LHCN-M2 (cell line): ENCODE measurements at places on chromosomes 13 and 19.

DNA sequence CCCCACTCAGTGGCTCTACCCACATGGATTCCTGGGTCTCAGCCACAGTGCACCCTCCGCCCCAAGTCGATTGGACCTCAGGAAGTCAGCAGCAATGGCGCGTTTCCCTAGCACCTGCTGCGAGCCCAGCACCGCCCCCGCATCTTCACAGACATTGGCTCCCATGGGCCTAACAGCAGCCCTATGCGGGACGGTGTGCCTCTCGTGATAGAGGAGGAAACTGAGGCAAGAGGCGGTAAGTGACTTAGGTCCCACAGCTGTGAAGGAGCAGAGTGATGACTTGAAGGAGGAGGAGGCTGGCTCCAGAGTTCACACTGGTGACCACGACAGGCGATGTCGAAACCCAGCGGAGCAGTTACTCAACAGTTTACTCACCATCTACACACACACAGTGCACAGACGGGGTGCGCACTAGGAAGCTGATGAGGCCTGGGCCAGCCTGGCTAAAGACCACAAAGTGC, 104.5 kb upstream of the SOX1 start:
- no peak for DNase-seq

DNA sequence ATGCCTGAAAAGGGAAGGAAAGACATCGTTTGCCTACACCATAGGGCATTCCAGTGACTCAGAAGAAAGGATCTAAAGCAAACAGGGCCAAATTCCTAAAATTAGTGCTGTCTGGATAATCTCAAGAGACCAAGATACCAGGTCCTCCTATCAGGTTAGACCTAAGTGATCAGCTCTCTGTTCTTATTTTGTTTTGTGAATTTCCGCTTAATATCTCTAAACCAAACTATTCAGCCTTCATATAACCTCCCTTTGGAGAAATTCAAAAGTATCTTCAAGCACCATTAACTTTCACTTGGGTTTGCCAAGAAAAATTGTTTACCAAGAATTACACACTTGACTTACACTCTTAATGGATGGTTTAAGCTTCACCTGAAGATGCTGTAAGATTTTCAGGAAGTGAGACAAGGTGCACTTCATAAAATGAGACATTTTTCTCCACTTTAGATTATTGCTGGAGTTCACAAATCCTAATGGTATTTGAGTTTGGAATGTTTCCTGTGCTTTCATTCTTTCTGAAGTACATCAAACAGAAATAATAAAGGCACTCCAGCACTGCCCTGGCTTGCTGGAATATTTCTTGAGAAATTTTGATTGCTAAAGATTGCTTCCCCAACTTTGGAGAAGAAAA, 376.1 kb downstream of the LMO7 start:
- peak; percentile 75 for DNase-seq

DNA sequence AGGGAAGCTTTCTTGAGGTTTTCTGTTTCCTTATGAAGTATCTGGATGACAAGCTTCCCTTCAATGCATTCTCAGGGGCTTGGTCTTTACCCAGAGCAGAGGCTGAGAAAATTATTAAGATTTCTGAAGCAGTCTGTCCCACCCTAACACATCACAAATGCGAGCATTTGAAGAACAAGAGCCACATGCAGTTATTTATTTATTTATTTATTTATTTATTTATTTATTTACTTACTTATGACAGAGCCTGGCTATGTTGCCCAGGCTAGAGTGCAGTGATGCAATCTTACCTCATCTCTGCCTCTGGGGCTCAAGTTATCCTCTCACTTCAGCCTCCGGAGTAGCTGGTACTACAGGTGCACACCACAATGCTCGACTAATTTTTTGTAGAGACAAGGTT, 38.4 kb downstream of the SPRYD7 start:
- no peak for DNase-seq

DNA sequence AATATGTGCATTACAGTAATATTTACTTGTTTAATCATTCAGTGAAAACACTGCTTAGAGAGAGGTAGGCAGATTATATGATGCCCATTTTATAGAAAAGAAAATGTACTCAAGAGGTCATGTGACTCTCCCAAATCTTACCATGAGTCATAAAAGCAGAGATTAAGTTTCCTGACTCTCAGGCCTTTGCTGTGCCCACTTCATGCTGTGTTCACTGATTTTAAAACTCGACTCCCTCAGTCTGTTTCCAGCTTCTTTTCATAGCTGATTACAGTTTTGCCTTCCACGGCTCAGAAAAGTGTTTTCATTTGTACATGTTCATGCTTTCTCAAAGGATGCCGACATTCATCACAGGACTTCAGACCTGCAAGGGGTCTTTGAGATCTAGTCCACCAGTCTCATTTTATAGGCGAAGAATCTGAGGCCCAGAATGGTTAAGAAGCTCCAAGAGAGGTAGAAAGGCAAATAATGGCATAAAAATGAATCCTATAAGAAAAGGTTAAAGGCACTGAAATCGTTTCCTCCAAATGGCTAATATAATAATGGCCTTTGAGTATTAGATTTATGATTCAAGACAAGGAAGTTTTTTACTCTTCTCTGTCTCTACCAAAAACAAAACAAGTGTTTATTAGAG, 9.0 kb upstream of the IPO5 start:
- peak; percentile 57 for DNase-seq

GRCh38 chr13:113917594-113918371, 53.9 kb upstream of the GAS6 start:
- no peak for DNase-seq

DNA sequence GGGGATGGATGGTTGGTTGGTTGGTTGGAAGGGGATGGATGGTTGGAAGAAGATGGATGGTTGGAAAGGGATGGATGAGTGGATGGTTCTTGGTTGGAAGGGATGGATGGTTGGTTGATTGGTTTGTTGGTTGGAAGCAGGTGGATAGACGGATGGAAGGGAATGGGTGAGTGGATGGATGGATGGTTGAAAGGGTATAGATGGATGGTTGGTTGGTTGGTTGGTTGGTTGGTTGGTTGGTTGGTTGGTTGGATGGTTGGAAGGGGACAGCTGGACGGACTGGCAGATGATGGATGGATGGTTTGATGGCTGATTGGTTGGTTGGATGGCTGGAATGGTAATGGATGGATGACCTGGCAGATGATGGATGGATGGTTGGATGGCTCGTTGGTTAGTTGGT, 11.8 kb upstream of the HSH2D start:
- DNase-seq: no peak
